ENCODE measurements at places on chromosomes 7 and 10.

- DNase-seq, result no peak
Observed at GRCh38 chr10:6986927-6987326, 406.9 kb upstream of the PRKCQ start.

- DNase-seq, result no peak
Observed at GRCh38 chr10:70898687-70899086, 10.3 kb upstream of the PCBD1 start.

GRCh38 chr7:69643708-69644445 lies 45.6 kb downstream of the AUTS2 start:
- DNase-seq, result peak; percentile 15

GRCh38 chr7:974172-974571 lies 1.2 kb downstream of the COX19 start:
- no peak for DNase-seq

GRCh38 chr7:52120912-52121311 lies 804.3 kb upstream of the COBL start:
- no peak for DNase-seq

DNA sequence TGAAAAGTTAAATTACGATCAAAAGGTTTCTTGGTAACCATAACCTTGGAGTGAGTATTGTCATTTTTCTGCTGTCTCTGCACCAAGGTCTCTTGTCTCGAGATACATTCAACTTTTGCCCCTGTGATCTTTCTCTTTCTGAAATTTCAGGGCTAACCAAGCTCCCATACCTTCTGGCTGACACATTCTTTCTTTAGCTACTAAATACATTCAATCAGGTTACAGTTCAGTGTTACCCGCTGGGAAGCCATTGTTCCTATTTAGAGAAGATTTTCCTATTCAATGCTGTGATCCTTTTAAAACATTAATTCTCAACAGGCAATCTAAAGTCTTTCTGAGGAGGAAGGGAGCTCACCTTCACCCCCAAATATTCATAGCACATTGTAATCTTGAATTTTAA lies 22.9 kb upstream of the DMTF1 start:
- no peak for DNase-seq

- DNase-seq, result peak; percentile 27
Observed at GRCh38 chr7:25216837-25217236, 11.4 kb downstream of the NPVF start.

GRCh38 chr10:71848325-71849275 lies 2.5 kb downstream of the PSAP start:
- DNase-seq, result no peak

GRCh38 chr10:19332304-19332703 lies 283.7 kb downstream of the MALRD1 start:
- DNase-seq, result no peak

- DNase-seq, result no peak
Observed at GRCh38 chr10:58516671-58517070, 4.0 kb downstream of the BICC1 start.

DNA sequence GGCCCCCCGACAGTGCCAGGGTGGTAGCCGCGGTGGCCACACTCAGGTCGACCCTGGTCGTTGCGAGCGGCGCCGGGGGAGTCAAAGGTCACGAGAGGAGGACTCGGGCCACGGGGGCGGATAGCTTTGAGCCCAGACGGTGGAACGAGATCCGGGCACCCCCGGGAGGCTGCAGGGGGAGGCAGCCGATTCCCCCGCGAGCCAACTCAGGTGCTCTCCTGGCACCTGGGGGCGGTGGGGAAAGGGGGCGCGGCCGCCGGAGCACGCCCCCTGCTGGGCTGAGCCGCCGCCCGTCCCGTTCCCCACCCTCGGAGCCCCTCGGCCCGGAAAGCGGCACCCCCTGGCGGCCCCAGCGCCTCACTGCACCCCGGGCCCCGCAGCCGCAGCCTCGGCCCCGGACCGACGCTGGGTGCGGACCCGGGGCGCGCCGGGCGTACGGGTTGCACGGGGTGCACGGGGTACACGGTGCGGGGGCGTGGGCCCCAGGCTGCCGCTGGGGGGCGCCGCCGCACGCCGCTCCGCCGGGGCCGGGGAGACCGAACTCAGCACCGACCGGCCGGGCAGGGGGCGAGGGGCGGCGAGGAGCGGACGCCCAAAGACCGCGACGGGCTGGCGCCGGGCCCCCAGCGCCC lies 521 bp upstream of the NYAP1 start:
- DNase-seq, result peak; percentile 88

DNA sequence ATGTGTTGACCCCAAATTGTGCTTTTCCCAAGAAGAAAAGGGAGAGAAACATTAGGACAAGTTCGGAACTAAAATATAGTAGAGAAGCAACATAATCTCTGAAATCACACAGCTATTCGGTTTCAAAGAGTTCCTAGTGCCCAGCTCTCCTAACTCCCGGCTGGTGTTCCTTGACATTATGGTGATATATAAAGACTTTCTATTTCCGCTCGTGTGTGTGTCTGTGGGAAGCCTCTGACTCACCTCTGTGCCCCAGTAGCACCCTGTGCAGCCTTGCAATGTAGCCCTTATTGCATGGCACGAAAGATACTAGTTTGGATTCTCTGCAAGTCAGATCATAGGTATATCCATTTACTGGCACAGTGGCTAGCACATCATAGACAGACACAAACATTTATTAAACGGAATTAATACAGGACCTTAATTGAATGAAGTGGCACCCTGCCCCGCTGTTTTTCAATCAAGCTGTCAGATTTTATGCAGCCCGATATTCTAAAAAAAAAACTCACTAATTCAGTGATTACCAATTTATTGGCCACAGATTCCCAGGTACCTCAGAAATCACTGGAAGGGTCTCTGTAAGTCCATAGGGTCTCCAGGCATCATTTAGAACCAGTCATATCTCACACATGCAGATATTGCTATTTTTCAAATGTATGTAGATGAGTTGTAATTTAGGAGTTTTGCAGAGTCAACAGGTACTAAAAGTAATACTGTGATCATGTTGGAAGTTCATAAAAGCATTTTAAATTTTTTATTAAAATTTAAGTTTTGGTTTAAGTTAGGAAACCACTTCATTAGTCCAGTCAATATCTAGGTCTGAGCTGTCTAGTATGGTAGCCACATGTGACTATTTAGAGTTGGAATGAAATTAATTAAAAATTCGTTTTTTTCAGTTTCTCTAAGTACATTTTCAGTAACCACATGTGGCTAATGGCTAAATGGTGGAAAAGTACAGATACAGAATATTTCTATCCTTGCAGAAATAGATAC lies 43.3 kb downstream of the SFTPD start:
- no peak for DNase-seq

- peak; percentile 48 for DNase-seq
Observed at GRCh38 chr7:66505531-66506451, 122.9 kb upstream of the KCTD7 start.

Data from GM03348 (cell line).